ENCODE measurements at places on chromosomes 3 and 15.

- DNase-seq = no peak
Measured at GRCh38 chr3:15769256-15769915, 28.4 kb downstream of the ANKRD28 start.

DNA sequence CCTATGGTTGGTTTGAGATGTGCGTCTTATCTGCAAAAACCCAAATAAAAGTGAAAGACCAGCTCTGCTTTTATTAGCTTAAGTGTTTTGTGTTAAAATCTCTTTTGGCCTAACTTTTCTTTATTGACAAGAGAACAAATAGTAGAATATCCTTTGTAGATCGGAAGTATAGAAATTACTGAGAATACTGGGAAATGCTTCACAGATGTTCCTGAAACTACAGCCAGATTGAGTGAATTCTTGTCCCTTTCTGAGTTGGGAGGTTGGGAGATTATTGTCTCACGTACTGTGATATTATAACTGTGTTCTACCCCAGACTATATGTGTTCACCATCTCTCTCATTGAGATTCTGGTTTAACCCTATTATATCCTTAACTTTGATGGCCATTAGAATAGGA, 21.7 kb downstream of the RAB8B start:
- no peak for DNase-seq

GRCh38 chr15:71187078-71187477, 71.8 kb downstream of the THSD4 start:
- no peak for DNase-seq

DNA sequence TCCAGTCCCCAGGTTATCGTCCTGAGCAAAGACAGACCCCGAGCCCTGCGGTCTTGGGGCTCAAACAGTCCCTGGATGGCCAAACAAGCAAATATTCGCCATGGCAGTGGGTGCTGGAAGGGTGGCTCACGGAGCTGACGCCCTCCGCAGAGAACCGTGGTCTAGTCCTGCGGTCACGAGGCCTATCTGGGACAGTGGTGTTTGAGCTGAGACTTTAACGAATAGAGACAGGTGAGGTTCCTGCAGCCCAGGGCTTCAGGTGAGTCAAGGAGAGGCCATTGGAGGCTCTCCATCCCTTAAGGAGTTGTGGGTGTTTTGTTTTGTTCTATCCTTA, 399 bp upstream of the SUCLG2 start:
- no peak for DNase-seq

- no peak for DNase-seq
Measured at GRCh38 chr15:67505675-67506572, 15.0 kb upstream of the C15orf61 start.

DNA sequence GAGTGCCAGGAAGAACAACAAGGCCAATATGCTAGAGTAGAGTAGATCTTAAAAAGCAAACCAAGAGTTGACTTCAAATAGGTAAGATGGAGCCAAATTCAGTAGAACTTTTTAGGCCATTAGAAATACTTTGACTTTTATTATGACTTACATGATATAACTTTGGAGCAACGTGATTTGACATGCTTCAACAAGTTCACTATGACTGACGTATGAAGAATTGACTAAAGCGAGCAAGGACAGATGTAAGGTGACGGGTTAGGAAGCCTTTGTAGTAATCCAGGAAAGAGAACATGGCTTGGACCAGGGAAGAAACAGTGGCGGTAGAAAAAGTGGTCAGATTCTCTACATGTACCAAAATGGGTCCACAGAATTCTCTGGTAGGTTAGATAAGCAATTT, 4.9 kb upstream of the ZNF385D start:
- no peak for DNase-seq
